ENCODE measurements at places on chromosomes 7 and 10.

GRCh38 chr7:20270867-20271266 lies 53.7 kb upstream of the MACC1 start:
- no peak for DNase-seq

DNA sequence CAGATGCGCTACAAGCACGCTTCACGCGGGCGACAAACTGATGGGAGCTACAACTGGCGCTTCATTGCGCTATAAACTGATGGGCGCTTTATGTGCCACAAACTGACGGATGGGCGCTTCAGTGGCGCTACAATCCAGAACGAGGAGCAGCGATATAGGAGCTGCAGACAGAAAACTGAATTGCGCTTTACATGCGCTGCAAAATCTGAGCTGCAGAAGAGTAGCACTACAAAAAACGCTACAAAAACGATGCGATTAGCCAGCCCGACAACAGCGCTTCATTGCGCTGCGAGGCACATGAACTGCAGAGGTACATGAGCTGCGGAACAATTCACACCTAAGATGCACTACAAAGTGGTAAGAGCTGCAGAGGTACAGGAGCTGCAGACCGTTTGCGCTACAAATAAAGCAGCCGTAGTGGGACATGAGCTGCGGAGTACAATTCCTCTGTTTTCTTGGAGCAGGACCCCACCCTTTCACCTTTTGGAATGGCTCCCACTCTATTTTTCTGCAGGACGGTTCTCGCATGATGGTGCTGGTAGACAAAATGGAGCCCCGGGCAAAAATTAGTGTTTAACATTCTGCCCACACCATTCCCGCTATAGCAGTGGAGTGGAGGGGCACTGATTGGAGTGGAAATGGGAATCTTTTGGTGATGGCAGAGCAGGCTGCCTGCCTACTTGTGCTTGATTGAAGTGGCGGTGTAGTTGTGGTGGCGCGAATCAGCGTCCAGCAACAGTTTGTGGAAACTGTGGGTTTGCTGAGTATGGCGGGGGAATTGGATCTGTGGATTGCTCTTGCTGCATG lies 1.2 kb upstream of the SGCE start:
- DNase-seq = no peak

DNA sequence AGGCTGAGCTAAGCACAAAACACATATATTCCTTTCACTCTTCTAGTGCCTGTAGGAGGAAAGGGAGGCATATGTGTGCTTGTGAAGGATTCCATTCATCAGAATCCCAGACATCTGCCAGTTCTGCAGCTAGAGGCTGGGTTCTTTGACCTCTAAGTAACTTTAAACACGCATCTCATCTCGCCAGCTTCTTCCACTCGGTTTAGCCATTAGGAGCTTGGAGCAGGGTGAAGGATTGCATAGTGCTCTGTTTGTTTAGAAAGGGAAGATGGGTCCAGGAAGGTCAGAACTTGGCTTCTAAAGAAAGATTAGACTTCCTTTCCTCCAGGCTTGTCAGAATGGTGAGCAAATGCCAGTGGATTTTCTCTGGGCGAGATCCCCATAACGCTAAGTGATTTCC lies 43.6 kb downstream of the HK1 start:
- DNase-seq = no peak

- DNase-seq = no peak
These were observed 319.0 kb downstream of the PLXNA4 start for GRCh38 chr7:132257253-132257652.

DNA sequence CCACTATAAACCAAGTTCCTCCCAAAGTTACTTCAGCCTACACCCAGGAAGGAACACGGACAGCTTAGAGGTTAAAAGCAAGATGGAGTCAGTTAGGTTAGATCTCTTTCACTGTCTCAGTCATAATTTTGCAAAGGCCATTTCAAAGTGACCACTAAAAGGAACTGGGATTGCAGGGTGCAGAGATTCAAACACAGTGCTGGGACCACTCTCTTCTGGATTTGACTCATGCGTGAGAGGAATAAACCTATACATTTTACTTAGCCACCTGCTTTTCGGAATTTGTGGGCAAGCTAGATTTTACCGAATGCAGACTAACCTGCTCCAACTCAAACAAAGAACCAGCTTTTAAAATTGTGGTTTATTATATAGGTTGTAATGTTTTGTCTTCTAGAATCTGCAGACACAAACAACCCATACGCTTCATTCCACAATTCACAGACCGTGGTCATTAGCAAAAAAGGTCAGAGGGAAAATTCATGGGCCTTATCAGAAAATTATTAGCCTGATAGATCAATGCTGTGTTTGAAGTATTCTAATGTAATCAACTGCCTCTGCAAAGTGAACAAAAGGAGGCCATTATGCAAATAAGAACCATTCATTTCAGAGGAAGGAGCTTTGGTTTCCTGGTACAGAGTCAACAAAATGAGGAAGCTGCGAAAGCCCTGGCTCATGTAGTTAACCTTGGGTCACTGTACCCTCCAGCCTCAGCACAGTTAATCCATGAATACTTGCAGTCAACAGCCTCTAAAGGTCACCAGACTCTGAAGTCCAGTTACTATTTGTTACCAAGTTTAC lies 342.7 kb upstream of the KLF6 start:
- no peak for DNase-seq

DNA sequence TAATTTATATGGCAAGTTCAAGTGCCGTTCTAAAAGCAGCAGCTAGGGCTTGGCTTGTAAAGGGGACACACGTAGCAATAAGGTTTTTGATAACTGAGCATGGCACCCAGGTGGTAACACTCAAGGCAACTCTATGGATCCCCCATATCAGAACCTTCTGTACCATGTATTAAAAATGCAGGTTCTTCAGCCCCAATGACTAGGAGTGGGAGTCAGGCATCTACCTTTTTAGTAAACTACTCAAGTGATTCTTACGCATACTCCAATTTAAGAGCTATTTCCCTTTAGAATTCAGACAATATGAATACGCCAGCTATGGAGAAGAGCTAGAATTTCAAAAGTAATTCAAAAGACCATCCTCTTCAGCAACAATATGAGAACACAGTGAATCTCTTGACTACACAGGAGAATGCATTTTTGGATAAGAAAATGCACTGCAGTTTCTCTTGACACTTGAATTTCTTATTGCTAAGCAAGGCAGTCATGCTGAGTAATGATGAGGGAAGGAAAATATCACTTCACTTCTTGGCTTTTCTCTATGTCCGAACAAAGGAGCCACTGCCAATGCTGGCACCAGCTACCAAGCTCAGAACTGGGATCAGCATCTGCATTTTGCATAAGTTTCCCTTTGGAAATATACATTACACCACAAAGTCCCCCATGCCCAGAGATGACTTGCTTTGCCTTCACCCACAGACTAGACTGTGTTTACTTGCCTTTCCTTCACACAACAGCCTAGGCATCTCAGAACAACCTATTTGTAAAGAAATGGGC lies 53.5 kb downstream of the ABLIM1 start:
- DNase-seq = no peak

DNA sequence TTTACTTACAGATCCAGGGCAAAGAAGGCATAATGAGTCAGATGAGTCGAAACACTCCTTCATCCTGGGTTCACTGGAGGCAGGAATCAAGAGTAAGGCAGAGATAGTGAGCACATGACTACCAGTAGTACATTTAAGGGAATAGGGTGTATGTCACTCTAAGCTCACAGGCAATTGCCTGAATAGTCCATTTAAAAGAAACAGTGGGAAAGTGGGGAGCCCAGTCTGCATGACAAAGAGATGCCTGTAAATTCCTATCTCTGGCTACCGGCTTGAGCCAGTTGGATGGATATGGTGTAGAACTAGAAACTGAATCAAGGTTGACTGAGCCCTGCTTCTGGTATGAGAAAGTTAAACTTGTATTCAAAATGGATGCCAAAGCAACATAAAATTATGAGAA lies 861.5 kb upstream of the ZWINT start:
- DNase-seq = no peak

DNA sequence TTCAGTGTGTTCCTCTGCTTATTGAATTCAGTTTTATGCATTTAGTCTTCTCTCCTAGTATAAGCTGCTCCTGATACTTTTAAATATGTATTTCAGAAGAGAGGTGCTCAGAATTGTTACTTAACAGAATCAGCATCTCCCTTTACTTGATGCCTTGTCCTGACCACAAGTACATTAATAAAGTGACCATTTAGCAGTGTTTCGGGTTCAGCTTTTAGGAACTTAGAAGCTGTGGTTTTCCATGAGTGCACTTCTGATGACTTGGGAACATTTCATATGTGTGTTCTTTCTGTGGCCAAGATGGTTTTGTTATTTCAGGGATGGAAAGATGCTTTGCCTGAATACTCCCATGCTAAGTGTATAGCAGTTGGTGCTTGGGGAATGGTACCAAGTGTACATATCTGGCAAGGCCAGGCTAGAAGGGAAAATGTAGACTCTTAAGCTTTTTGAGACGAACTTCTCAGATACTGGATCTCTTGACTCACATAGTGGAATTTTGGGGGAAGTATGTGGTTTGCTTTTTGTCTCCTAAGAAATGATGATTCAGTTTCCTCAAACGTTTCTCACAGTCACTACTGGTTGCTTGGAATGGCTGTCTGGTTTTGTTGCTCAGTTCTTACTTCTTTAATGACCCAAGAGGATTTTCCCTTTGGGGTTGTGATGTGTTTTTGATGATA lies 17.2 kb downstream of the SGPL1 start:
- DNase-seq = no peak

DNA sequence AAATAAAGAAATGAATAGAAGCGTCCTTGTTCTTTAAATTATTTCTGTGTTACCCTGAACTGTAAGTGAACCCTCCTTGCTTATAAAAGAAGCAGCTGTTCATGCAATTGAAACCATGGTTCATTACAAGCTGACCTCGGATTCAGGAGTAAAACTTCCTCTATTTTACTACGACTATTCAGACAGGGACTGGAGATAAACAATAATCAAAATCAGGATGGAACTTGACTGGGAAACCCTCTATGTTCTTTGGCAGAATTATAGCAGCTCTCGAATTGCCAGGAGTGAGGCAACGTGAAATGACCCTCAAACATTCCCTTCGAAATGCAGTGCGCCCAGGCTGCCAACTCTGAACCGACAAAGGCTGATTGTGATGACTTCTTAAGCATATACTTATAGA lies 172.1 kb downstream of the CYP26A1 start:
- DNase-seq = no peak

DNA sequence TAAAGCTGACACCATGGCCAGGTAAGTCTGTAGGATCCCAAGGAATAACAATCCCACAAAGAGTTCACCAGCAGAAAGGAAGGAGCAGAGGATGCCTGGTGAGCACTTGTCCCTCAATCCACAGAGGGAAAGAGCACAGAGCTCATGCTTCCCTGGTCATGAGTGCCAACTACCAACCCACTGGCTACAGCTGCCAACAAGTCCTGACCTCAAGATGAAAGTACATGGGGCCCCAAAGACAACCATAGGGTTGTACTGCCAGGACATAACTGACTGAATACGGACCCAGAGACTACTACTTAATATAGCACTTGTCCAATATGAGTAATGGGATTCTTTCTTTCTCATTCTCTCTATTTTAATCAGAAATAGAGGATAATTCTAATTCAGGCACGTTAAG lies 83.3 kb downstream of the JCAD start:
- no peak for DNase-seq

DNA sequence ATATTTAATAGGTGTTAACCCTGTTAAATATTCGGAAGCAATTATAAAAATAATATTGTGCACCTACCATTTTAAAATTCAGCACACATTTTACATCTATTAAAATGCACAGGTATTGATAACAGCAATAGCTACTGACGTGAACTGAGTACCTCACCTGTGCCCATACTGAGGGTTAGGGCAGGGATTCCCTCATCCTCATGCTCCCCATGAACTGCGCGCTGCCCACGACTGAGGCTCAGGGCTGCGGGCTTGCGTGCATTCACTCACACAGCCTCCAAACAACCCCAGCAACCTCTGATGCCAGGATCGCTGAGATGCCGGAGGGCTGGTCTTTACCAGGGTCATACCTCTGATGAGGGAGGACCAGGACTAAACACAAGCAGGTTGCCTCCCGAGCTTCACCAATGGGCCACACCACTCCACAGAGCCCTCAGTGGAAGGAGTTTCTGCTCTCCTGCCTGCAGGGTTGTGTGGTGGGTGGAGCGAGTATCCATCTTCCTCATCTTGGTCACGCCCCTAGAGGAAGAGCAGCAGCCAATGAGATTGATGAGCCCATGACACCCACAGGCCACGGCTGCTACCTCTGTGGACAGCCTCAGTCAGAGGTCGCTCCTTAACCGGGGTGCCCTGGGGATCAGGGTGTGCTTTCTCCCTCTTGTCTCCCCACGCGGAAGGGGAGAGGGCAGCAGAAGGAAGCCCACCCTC lies 478.3 kb downstream of the TNS3 start:
- DNase-seq = no peak

DNA sequence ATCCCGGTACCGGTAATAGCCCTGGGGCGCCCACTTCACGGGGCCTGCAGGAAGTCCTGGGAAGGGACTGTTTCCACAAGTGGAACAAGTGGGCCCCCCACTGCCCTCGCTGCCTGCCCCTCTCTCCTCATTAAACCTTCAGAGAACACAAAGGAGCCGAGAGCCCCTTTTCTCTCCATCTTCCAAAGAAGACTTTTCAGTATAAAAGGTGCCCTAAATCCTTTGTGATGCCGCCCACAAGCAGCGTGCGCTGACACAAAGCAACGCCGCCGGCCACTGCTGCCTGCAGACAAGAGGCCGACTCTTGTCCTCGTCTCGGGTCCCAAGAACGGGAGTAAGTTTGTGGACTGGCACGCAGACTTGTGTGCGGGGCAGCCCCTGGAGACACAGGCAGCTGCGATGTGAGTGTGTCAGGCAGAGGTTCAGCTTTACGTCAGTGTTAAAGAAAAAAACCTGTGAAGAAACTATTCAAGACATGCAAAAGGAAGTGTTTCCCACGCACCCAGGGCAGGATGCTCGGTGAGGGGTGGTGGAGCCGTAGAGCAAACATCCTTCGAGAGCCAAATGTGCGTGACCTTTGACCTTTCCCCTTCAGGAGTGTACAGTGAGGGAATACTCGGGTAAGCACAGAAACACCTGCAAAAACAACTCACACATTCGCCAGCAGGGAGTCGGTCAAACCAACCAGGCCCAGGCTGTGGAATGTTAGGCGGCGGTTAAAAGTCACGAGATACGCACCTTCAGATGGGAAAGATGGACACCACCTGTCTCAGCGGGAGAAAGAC lies 118.2 kb downstream of the VIPR2 start:
- DNase-seq = no peak
